CD4-positive, alpha-beta memory T cell (primary cell): ENCODE measurements at places on chromosomes 4 and X.
A peak's percentile ranks its signal among the peaks of the same experiment; 100 is the strongest.

DNA sequence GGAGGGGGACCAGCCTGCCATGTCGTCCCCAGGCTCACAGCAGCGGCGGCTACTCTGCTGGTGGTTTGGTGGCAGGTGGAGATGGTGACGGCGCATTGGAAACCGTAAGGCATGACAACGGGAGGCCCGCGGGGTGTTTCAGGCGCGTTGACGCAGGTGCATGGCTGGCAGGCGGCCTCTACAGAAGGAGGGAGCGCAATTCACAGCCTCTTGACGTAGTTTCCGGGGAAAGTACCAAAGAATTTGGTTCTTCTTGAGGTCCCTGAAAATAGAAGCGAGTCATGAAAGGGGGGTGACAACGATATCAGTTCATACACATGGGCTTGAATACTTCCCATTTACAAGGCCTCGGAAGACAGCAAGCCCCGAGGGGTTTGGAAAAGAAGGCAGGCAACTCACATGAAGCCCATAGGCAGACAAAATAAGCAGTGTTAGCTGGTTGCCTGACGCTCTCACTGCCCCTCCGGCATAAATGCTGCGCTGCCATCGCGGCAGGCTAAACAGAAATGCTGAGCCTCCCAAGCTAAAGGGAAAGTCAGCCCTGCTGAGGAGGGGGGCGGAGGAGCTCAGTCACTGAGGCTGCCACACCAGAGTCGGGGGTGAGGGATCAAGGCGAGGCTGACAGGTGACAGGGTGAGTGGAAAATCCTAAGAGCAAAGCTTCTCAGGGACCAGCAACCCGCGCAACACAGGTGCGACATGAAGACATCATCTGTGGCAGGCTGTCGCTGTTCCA lies 52.3 kb upstream of the PDLIM3 start:
- DNase-seq = peak; percentile 91

- DNase-seq = peak; percentile 83
Observed at GRCh38 chrX:40153345-40154249, 55.8 kb upstream of the BCOR start.

- peak; percentile 64 for DNase-seq
Observed at GRCh38 chrX:76428243-76429130, 977 bp downstream of the MAGEE1 start.

- no peak for DNase-seq
Observed at GRCh38 chr4:155973639-155974475, 20.2 kb upstream of the CTSO start.

- DNase-seq = no peak
Observed at GRCh38 chr4:105426187-105426897, 47.5 kb downstream of the PPA2 start.

GRCh38 chr4:73104695-73105094 lies 35.2 kb upstream of the COX18 start:
- DNase-seq = no peak

DNA sequence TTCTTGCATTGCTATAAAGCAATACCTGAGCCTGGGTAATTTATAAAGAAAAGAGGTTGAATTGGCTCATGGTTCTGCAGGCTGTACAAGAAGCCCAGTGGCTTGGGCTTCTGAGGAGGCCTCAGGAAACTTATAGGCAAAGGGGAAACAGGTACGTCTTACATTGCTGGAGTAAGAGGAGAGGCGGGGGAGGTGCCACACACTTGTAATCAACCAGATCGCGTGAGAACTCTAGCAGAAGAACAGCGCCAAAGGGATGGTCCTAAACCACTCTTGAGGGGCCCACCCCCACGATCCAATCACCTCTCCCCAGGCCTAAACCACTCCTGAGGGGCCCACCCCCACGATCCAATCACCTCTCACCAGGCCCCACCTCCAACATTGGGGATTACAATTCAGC lies 50.6 kb upstream of the SHOX start:
- no peak for DNase-seq

- DNase-seq = no peak
Observed at GRCh38 chr4:113013751-113014150, 35.7 kb upstream of the ANK2 start.

DNA sequence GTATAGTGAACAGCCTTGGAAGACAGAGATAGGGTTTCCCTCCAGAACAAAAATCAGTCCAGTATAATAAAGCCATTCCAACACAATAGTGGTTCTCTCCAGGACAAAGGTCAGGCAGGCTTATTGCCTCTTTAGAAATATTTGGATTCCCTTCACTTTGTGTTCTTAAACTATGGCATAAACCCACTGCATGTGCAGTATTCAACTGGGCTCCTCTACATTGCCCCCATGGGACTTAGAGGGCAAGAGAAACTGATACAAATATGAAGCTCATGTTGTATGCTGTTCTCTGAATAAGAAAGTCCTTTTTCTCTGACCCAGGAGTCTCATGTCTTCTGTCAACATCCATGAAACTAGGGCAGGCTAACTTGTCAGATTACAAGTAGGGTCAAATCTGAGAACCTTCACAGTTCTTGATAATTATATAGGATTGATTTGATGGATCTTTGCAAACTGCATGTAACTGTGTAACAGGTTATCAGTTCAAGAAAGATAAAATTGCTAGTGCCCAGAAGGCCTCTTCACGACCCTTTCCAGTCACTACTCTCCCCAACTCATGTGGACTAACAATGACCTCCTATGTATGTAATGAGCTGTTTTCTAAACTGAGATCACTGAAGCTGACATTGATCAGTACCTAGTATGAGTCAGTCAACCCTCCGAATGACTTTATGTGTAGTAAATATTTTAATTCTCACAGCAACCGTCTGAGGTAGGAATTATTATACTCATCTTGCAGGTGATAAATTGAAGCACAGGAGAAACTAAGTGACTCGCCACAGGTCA lies 31.9 kb upstream of the FAM9C start:
- DNase-seq = no peak

GRCh38 chr4:173857828-173858227 lies 327.8 kb upstream of the HAND2 start:
- DNase-seq = no peak

GRCh38 chr4:136495076-136495475 lies 1037.2 kb downstream of the PCDH18 start:
- no peak for DNase-seq

DNA sequence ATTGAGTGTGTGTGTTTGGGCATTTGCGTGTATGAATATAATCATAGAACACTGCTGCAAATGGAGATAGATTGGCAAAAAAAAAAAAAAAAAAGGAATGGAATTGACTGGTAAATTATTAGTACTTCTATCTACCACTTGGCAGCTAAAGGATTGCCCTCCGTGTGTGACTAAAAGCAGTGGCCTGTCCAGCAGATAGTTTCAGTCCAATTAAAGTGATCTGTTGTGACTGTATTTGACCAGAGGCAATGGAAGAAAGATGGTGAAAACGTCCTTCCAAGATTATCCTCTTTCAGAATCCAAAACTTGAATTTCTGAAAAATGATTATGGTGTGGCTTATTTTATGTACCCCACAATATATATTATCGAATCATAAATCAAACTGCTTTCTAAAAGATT lies 19.5 kb upstream of the TENM3 start:
- no peak for DNase-seq

DNA sequence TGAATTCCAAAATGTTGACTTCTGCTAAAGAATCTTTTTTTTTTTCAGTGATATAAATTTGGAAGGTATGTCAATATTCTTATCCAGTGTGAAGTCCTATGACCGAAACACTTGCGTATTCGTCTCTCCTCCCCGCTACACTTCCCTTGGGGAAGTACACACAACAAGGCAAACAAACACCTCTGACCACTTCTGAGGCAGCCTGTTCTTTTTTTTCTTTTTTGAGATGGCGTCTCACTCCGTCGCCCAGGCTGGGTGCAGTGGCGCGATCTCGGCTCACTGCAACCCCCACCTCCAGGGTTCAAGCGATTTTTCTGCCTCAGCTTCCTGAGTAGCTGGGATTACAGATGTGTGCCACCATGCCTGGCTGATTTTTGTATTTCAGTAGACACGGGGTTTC lies 78.1 kb upstream of the DHRSX start:
- DNase-seq = no peak

DNA sequence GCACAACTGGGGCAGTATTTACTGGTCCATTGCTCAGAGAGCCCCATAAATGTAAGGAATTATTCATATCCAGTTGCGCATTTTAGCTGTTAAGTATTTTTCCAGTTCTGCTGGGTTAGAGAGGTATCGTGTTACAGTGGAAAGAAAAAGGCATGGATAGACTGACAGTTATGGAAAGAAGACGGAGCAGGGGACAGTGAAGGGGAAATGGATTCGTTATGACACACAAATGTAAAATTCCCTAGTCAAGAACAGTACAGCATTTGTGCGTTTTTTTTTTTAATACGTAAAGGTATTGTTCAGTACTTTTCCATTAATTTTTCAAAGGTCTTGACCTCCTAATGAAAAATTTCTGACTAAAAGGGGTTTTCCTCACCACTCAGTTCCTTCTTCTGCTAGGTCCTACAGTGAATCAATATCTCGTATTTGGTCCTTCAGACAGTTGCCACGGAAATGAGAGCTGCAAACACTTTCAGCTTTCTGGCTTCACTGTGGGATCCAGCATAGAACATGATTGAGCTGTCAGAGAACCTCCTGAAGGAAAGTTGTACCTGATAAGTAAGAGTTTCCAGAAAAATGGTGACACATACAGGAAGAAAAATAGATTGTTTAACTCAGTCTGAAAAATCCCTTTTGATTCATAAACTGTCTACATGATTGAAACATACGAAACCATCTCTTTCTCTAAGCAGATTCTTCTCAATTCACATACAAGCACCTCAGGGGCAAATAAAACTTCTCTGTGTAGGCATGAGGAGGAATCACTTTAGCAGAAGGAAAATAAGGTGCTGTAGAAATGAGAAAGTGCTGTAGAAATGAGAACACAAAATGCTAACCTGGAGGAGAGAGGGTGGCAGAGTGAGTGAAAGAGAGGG lies 21.8 kb upstream of the BBS12 start:
- no peak for DNase-seq

- DNase-seq = no peak
Observed at GRCh38 chr4:83850435-83850834, 314.5 kb downstream of the GPAT3 start.

GRCh38 chr4:119794681-119795080 lies 166.1 kb upstream of the PDE5A start:
- no peak for DNase-seq

DNA sequence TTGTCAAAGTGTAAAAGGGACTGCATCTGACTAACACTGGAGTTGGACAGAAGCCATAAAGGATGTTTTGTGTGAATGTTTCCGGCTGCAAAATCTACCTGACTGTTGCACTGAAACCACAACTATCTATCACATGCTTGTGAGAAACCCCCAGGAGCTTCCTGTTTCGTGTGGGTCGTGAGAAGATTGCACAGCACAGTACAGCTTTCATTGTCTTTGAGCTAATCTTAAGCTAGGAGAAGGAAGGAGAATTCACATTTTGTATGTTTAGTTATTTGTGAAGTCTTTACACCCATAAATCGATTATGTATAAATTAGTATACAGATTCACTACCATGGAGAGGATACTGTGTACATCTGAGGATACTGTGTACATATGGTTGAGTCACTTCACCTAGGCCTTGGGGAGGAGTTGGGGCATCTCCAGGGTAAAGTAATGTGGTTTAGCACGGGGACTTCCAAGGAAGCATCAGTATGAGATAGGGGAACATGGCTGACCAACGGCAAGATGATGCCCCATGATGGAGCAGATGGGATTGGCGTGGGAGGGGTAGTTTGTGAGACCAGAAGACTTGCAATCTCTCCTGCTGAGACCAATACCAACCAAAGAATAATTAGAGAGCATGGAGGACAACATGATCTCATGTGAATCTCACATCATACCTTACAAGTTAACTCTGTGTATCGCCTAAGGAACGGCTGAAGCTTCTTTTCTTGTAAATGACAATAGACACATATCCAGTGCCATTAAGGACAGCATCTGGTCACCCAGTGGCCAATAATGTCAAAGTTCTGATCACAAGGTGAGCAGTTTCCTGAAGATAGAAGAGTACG lies 43.1 kb upstream of the FAM9C start:
- peak; percentile 89 for DNase-seq

DNA sequence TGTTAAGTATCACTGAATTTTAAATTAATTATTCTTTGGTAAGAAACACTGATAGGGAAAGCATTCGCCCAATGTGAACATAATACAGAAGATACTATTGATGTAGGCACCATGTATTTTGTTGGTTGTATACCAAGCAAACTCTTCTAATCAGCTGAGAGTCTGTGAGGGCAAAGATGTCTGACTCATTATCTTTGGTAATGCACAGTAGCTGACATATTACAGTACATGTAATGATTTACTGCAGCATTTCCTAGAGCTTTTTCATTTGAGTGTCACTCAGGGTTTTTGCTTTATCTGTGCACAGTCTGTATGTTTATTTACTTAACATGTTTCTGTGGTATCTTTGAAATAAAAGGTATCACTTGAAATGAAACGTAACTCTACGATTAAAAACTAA lies 49.2 kb downstream of the CENPVL3 start:
- no peak for DNase-seq

- no peak for DNase-seq
Observed at GRCh38 chrX:134570899-134571298, 87.4 kb downstream of the PLAC1 start.

GRCh38 chrX:9730752-9731151 lies 34.9 kb downstream of the GPR143 start:
- no peak for DNase-seq

- DNase-seq = no peak
Observed at GRCh38 chr4:73194064-73194463, 64.5 kb downstream of the ANKRD17 start.

GRCh38 chr4:46844325-46844917 lies 64.6 kb downstream of the COX7B2 start:
- DNase-seq = peak; percentile 17

- DNase-seq = no peak
Observed at GRCh38 chrX:129239371-129239770, 283.9 kb downstream of the SMARCA1 start.

GRCh38 chr4:86122404-86122803 lies 237.4 kb downstream of the MAPK10 start:
- DNase-seq = no peak

DNA sequence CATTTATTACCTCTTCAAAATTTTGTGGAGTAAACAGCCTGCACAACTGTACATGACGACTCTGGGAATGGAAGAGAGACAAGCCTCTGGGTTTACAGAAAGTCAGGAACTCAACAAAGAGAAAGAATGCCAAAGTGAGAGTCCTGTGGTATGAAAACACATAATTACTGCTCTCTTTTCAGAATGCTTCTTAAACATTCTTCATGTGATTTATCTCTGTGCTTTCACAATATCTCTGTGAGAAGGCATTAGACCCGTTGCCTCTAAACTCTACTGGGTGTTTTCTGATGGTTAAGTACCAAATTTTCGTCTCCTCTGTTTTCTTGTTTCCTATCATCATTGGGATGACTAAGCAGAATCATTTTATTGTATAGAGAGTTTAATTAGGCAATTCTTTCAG lies 966.6 kb upstream of the SLIT2 start:
- DNase-seq = no peak

GRCh38 chrX:118706681-118707080 lies 20.7 kb upstream of the IL13RA1 start:
- DNase-seq = no peak

- no peak for DNase-seq
Observed at GRCh38 chr4:113835005-113835404, 73.5 kb upstream of the CAMK2D start.

- no peak for DNase-seq
Observed at GRCh38 chrX:17470136-17470535, 95.1 kb downstream of the NHS start.

GRCh38 chrX:154490021-154490413 lies 412 bp downstream of the SLC10A3 start:
- peak; percentile 54 for DNase-seq
